Fibroblast of skin of scalp (primary cell): ENCODE measurements at places on chromosomes 5 and 9.

DNA sequence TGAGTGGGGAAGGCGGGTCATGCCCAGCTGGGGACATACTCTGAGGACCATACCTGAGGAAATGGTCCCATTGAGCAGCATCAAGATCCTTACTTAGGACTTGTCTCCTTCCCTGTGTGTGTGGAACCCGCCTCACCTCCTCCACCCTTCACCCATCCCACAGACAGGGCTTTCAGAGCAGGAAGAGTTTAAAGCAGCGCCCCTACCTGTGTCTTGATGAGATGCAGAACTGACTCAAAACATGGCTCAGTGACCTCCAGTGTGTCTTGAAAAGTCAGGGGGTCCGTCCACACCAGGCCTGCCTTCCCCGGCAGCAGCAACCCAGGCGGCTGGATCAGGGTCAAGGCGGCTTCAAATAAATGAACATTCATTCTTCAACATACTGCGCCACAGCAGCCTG lies 38.4 kb downstream of the PLAC8L1 start:
- DNase-seq, result no peak

GRCh38 chr9:105173826-105174225 lies 70.6 kb upstream of the SLC44A1 start:
- no peak for DNase-seq

DNA sequence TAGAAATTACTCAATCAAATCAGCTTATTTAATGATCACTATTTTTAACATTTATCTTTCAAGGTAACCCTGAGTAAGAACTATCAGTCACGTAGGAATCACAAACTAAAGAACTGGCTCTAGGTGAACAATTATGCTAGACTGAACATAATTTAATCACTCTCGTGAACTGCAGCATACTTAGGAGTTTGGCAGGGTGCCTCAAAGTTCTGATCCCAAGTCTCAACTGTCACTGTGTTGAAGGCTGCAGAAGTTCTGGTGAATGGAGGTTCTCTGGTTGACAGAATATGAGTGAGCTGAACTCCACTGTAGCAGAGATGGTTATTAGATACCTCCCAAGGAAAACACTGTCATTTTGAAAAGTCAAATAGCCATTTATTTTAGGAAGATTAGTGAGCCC lies 89.1 kb downstream of the KLHL3 start:
- DNase-seq, result no peak

DNA sequence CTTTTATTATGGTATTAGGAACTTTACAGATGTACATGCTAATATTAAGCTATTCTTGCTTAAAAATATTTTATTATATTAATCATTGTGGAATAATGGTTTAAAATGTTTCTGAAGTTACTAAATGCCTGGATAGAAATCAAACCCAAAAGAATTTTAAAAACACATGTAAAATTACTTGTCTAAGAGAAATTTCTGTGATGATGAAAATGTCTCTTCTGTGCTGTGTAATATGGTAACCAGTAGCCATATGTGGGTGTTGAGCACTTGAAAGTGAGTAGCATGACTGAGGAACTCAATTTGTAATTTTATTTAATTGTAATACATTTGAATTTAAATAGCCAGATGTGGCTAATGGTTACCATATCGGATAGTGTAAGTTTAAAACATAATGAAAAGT lies 66.7 kb upstream of the HSPB3 start:
- DNase-seq, result peak; percentile 25

GRCh38 chr5:52334367-52334766 lies 453.3 kb upstream of the ITGA1 start:
- DNase-seq, result no peak

DNA sequence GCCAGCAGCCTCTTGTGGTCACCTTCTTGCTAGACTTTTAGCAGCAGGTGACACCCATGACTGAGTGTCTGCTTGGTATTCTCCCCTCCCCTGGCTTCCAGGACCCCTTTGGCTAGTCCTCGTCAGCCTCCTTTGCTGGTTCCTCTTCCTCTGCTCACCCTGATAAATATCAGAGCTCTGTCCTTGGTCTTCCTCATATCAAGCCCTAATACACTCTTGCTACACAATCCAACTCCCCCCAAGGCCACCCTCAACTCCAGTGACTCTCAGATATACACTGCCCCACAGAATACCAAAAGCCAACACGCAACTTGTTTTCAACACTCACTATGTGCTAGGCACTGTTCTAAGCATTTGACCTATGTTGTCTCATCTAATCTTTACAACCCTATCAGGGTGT lies 30.3 kb upstream of the LCP2 start:
- DNase-seq, result no peak

DNA sequence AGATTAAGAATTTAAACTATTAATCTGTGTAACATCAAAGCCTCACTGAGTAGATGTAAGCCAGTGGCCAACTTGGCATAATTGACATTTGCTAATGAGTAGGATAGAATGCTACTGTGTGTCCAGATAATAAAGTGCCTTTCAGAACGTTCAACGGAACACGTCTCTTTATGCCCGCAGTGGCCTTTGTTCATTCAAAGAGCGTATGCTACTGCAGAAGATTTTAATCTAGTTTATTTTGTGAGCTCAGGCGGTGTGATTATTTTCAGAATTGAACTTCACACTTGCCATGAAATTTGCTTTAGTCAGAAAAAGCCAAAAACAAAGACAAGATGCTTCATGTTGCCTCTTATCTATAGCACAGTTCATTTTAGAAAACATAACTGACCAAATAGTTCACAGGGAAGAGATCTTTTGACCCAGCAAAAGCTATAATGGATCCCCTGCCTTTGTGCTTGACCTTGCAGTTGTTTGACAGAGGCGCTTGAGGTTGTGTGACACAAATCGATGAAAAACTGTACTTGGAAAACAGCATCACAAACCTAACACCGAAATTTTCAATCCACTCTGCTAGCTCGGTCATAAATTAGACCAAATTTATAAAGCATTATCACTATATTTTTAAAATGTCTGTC lies 530.9 kb upstream of the TYRP1 start:
- no peak for DNase-seq

DNA sequence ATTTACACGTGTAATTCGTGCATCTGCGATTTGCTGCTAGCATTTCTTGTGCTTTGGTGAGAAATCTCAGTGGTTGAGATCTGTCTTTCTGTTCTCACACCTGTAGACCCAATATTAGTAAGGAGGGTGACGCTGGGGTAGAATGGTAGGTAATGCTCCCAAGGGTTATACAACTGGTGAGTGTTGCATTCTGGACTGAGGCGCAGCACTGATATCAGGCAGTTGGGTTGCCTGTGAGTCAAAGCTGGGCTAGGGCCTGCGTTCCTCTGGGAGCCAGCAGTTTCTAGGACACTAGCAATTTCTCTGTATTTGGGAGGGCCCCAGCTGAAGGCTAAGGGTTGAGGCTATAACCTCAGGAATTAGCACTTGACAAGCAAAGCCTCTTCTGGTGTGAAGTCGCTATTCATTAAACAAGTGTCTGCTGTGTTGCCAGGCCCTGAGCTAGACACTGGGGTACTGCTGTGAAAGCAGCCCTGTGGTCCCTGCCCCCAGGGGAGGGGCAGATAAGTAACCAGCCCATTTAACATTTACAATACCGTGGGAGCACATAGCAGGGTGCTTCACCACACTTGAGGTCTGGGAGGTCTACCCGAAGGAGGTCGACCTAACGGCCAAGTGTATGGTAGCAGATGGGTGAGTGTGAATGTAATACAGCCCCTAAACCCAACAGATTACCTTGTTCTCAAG lies 28.7 kb downstream of the LARP1 start:
- no peak for DNase-seq

DNA sequence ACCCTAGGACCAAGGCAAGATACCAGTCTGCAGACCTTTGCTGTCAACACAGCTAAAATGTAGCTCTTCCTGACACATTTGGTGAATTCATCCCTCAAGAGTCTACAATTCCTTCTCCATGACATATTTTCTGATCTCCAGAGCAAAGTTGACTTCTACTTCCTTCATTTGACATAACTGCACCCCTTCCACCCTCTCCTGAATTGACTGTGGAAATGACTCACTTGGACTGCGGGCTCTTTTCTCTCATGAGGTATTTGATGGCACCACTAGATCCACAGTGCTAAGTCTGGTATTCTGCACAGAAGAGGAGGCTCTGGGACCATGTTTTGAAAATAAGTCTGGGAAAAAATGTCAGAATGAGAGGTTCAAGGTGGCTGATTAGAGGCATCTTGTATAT lies 338.4 kb upstream of the TRPC7 start:
- peak; percentile 22 for DNase-seq

- no peak for DNase-seq
These were observed 513.6 kb upstream of the SEMA6A start for GRCh38 chr5:117088176-117088575.

DNA sequence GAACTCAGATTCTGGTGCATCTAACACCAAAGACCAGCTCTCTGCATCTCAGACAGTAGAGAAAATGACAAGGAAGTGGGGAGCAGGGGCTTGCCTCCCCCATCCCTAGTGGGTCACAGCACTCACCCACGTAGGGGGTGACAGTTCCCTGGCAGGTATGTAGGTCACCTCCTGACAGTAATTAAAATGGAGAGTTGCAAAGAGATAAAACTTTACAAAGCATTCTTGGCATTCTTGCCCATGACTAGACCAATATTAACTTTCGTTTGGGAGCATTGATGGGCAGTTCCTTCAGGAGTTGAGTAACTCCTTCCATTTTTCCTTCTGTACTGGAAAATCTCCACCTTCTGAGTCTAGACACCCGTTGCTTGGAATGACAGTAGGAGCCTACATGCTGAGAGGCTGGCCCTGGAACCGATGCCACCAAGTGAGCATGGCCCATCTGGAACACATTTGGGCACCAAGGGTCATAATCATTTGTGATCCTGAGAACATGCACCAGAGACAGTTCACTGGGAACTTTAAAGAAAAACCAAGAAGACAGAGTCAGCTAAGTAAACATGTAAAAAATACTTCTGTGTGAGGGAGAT lies 81.5 kb upstream of the MSX2 start:
- DNase-seq, result peak; percentile 21

DNA sequence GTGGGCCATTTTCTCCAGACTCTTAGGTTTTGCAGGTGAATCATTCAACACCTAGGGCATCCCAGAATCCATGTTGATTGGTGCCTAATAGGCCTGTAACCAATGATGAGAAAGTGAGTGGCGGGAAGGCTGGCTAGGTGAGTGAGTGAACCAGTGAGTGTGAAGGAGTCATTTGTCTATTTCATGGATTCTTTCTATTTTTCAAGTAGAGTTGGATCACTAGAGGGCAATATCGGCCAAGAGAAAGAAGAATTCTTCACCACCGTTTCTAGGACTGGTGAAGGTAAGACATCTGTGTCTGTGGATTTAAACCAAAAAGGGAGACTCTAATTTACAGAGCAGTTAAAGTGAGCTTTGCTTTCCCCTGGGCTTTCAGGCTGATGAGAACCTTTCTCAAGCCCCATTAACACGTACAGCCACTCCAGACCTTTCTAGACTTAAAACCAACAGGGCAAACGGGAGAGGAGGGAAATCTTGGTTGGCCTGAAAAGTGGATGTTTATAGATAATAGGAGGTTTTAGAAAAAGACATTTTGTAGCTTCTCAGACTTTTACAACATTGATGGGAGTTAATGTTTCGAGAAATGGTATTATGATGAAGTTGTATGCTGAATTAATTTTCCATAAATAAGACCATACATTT lies 114.3 kb upstream of the IL12B start:
- DNase-seq, result peak; percentile 65

GRCh38 chr9:32705059-32705458 lies 69.6 kb upstream of the TAF1L start:
- peak; percentile 22 for DNase-seq

- DNase-seq, result no peak
These were observed 203.9 kb upstream of the CDH9 start for GRCh38 chr5:27242258-27242626.

- DNase-seq, result no peak
These were observed 923 bp downstream of the RECK start for GRCh38 chr9:36037549-36038122.

GRCh38 chr5:98975223-98975622 lies 46.4 kb upstream of the CHD1 start:
- no peak for DNase-seq

DNA sequence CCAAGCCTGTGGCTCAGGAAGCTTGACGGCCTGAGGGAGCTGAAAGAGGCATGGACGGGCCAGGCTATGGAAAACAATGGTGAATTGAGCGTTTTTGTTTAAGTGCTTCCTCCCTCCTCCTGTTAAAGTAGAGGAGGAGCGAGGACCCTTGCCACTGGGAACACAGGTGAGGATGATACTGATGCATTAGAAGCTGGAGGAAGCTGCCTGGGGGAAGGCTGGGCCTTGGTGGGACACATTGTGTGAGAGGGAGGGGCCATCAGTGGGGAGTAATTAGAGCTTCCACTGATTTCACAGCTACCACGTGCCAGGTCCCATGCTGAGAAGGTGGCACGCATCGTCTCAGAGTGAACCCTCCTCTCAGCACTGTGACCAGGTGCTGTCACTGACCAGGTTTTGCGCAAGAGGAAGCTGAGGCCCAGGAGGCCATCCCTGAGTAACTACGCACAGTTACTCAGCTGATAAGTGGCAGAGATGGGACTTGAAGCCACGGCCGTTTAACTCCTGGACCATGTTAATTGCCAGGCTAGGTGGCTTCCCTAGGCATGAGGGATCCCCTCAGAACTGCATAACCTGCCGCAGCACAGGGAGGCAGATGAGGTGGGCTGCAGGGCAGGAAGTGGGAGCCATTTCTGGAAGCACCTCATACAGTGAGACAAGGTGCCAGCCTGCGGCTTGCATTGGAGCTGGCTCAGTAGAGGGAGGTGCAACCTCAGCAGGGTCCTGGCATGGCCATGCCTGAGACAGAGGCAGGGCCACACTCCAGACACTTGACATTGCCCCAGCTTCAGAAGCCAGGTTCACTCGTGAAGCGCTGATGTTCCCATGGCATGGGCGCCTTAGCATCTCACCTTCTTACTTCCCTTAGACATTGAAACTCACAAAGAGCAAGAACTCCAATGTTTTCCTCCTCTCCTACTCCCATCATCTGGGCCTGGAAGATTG lies 195.3 kb upstream of the MVB12B start:
- DNase-seq, result no peak

DNA sequence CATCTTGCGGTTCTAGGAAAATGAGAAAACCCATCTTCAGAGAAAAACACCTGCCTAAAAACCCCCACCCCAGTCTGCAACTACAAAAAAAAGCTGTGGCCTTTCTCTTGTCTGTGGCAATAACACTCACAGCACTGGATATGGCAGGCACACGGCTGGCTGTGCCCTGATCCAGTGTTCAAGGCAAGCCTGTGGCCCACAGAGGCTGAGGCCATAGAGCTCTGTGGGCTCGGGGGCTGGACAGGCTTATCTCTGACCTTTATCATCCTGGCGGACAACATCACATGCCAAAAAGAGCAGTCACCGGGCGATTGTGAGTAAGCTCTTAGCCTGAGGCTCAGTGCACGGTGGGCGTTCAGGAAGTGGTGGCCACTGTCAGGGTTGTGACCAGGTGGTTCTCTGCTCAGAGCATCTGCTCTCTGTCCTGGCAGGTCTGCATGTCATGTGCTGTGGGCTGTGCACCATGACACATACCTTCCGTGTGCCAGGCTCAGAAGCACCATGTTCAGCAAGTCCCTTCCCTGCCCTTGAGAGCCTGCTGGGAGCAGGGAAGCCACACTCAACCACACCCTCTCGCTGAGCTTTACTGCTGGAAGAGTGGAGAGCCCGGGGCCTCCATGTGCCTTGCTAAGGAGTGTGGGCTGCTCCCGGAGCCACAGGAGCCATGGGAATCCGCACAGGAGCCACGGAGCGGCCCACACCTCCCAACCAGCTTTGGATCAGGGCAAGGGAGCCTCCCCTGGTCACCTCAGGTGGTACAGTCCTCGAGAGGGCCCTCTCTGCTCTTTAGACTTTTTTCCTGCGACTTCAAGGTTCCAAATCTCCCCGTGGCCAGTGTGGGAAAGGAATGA lies 34.6 kb upstream of the WDR38 start:
- DNase-seq, result no peak
